ENCODE measurements at places on chromosomes 12 and 14.

DNA sequence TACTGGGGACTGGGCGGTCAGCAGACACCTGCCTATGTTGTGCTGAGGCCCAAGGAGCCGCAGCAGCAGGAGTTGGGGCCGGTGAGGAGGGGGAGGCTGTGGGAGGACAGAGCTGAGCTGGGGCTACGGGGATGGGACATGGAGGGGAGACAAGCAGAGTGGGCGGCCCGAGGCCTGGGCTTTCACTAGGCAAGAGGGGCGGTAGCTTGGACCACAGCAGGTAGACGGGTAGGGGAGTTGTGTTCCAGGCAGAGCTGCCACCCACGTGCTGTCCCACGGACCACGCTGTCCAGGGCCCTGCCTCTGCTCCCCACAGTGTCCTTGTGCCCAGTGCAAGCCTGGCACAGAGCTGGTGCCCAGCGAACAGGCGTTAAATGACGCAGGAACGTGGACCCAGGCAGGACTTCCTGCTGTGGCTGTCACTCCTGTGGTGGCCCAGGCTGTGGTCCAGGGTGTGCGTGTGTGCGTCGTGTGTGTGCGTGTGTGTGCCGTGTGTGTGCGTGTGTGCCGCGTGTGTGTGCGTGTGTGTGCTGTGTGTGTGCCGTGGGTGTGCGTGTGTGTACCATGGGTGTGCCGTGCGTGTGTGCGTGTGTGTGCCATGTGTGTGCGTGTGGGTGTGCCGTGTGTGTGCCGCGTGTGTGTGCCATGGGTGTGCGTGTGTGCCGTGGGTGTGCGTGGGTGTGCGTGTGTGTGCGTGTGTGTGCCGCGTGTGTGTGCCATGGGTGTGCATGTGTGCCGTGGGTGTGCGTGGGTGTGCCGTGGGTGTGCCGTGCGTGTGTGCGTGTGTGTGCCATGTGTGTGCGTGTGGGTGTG is 6.8 kb downstream of the CEP170B start:
- DNase-seq = no peak

DNA sequence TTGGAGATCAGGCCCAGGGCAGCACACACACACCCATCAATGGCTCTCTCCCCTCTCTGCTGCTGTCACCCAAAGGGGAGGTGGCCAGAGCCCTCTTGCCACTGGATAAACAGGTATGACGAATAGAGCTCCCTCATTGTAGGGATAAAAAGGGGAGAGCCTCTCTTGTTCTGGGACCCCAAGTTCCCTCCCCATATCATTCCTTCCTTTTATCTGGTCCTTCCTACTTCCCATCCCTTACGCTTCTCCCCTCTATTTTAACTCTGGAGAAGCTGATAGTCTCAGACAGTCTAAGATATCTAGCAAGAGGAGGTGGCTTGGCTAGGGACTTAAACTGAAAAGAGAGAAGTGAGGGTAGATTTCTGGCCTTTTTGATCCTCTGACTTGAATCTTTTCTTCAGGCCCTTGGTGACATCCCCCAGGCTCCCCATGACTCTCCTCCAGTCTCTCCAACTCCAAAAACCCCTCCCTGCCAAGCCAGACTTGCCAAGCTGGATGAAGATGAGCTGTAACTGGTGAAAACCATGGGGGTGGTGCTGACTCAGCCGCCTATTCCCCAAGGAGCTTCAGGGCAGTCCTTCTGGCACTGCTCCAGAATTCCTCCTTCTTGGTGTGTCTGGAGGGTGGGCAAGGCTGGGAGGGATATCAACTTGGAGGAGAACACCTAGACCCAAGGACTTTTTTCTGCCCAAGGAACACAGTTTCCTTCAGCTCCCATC is 5.3 kb downstream of the ARHGEF25 start:
- no peak for DNase-seq

DNA sequence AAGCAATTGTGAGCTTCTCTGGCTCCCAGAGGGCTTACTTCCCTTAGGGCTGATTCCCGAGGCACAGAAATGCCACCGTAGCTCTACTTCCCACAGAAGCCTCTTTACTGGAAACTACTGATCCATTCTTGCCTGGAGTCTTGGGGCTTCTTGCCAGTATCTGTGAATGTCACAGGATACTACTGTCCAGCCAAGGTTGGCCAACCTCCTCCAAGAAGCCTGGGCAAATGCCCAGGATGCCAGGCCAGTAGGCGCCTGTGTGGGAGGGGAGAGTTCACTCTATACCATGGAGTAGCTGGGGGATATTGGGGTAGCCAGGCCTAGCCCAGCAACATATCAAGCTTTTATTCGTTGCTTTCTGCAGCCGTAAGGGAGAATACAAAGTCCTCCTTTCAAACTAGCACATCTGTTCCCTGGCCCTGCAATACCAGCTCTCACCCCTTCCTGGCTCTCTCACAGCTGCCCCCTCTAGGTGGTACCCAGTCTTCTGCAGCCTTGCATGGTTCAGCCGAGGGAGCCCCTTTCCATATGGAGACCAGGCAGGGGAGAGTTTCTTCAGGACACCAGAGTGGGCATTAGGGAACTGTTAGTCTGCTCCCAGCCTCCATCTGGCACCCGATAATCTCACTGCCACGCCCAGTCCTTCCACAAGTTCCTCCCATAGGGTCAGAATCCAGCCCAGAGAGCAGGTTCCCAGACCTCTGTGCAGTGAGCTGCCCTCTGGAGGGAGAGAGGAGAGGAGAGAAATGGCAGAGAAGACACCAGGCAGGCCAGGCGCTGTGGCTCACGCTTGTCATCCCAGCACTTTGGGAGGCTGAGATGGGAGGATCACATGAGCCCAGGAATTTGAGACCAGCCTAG is 24.3 kb upstream of the PLEK2 start:
- DNase-seq = no peak

DNA sequence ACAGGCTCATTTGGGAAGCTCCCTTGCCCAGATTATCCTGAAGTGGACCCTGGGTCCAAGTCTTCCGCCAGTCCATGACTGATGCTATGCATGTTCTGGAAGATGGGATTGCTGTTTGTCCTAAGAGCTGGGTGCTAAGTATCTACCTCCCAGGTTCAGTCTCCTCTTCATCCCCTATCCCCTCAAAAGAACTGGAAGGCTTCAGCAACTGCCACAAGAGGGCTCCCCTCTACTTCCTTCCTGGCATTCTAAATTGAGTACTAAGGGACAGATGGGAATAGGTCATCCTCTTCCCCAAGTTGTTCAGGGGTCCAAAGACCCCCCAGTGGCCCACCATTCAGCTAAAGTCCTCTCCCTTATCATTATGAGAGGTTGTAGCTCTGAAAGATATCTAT is 9.0 kb upstream of the FKBP11 start:
- no peak for DNase-seq

GRCh38 chr12:38099686-38100085 is 216.9 kb upstream of the ALG10B start:
- no peak for DNase-seq

DNA sequence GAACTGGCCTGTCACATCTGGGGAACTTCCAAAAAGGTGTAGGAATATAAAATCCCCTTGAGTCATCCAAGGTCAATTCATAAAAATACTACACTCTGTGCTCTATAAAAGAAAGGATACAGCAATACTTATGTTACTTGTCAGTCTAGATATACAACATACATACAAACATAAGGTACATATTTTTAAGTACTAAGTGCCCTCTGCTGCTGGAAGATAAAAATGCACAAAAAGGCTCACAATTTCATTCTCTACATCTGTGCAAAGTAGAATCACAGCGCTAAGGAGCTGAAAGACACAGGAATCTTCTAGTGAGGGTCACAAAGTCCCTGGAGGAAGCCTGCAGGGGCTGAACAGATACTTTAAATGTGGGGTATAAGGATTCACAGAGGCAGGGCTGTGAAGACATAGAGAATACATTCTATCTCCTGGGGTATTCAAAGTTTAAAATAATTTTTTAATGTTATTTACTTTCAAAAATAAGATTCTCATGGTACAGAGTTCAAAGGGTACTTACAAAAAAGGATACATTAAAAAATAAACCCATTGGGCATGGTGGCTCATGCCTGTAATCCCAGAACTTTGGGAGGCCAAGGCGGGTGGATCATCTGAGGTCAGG is 10.2 kb upstream of the GOLGA5 start:
- peak; percentile 12 for DNase-seq

- peak; percentile 45 for DNase-seq
These were observed 2.4 kb upstream of the POP5 start for GRCh38 chr12:120583478-120584030.

DNA sequence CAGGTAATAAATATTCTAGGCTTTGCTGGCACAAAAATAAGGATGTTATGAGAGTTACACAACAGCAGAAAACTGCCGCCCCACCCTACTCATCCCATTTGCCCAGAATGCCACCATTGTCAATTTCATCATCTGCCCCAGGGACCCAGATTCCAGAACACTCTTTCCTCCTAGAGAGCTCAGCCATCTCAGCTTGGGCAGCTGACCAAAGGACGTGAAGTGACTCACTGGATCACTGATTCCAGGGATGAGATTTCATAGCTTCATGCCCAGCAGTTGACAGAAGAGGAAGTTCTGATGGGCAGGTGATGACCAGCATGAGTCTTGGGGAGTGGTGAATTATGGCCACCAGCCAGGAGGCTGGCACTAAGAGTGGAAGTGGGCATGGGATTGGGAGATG is 450.3 kb downstream of the RMST start:
- no peak for DNase-seq

DNA sequence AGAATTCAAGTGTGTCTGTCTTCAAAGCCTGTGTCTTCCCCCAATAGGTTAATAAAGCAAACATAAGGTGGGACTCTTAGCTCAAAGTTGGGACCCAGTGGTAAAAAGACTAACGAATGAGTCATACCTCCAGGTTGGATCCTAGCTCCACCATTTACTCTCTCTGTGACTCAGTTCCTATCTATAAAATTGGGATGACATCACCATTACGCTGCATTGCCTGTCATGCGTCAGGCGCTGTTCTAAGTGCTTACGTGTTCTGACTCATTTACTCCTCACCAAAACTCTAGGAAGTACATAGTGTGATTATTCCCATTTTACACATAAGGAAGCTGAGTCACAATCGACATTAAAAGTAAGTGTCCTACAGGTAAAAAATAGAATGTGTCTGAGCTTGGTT is 915.8 kb downstream of the VRK1 start:
- DNase-seq = no peak

- DNase-seq = peak; percentile 6
These were observed 4.0 kb downstream of the FAR2 start for GRCh38 chr12:29152981-29153630.

Data from NCI-H2029 (cell line).